ENCODE measurements at places on chromosomes 7 and 10.

- no peak for DNase-seq
Observed at GRCh38 chr10:45379891-45380540, 6.0 kb downstream of the ALOX5 start.

DNA sequence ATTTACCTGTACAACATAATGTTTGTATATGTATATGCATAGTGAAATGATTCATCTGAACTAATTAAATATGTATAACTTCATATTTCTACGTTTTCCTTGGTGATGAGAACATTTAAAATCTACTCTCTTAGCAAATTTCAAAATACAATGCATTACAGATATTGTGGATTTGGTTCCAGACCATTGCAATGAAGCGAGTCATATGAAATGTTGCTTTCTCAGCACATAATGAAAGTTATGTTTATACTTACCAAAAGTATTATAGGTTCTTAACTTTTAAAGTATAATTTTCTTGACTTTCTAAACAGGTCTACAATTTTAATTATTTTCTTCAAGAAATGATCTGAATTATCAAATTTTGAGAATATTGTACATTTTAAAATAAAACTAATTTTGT is 189.2 kb downstream of the CSTF2T start:
- DNase-seq: no peak

DNA sequence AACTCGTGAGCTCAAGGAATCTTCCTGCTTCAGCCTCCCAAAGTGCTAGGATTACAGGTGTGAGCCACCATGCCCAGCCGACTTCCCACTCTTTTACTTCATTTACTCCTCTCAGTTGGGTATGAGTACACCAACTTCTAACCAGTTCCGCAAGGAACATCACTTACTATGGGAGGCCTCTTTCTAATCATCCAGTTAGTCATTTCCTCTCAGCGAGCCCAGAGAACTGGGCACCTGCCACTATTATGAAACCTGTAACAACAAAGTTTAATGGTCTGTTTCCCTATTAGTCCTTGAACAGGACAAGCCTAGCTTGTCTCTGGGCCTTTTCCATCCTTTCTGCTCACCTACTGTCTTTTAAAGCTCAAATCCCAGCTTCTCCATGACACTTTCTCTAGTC is 88.8 kb downstream of the DNMBP start:
- no peak for DNase-seq

DNA sequence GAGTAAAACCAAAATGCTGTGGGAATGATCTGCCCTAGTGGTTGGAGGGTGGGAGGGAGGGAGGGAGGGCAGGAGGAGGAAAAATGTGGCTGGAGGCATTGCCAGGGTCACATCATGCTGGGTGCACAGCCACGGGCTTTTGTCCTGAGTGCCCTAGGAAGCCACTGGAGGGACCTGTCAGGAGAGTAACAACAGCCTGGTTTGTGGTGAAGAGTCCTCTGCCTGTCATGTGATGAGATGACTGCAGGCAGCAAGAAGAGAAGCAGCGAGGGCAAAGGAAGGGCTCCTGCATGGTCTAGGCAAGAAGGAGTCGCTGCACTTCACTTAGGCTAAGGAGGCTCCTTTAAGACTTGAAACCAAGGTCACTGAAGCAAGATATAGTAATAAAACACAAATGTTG is 65.6 kb downstream of the PKD1L1 start:
- DNase-seq: no peak

DNA sequence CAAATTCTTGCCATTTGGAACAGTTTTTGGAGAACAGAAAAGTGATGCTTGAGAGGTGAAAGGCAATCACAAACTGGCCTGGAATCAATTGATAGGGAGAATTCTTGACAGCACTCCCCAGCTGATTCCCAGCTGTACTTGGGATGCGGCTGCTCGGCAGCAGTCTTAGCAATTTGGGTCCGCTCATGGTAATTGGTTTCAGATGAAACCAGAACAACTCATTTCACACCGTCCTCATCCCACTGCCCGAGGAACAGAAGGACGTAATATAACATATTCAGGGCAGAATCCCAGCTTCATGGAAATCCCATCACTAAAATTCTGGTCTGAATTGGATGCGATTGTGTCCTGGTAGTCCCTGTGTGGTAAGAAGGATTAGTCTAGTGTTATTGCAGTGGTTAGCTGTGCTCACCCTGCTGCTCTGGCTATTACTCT is 223.3 kb upstream of the FERD3L start:
- no peak for DNase-seq

All from stimulated activated CD8-positive, alpha-beta memory T cell treated with anti-CD3 and anti-CD28 coated beads, Interleukin-15, amount 100 ng/mL, for 48 hours (primary cell).